ENCODE measurements at places on chromosomes 5 and 9.

GRCh38 chr5:36252722-36253365 is 11.1 kb upstream of the NADK2 start:
- DNase-seq, result no peak

GRCh38 chr9:131254626-131255025 is 21.7 kb downstream of the FAM78A start:
- DNase-seq, result no peak

DNA sequence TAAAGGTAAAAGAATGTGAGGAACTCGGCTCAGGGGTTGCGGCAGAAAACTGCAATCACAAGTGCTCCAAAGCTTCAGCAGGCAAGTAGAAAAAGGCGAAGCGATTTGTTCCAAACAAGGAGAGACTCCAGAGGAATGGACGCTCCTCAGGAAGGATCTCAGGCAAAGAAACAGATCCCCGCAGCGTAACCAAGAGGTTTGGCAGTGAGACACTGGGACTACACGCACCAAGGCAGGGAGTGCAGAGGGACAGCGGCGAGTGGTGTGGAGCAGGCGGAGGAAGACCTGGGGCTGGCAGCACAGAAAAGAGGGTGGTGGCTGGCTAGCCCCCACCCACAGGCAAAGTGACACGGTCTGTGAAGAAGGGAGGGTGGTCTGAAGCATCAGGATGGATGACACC is 54.7 kb upstream of the GOLPH3 start:
- no peak for DNase-seq

DNA sequence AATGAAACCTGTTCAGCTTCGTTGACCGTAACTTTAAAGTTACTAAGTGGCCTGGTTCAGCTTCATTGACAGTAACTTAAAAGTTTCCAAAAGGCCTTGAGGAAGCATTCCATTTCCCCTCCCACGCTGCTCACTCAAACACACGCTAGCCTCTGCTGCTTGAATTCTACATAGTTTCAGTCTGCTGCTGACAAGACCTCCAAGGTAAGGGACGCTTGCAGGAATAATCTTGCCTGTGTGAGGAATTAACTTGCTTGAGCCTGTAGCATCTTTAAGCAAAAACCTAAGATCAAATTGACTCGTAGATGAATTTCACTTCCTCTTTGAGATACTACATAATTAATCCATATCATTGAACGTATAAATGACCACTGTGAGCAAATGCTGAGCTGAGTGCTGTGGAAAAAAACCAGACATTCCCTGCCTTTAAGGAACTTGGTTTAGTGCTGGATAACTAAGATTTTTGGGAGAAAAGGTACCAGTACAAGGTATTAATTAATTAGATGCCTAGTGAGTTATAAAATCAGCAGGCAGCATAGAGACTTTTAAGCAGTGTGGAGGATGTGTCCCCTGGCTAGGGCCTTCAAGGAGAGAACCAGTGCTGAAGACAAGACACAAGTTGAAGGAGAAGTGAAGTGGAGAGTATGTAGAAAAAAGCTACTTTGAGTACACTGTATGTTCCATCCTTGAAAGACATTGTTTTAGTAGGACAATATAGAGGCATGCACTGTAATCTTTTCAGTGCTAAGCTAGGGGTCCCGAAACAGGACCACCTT is 39.2 kb downstream of the GRAMD2B start:
- no peak for DNase-seq

All from stimulated activated CD4-positive, alpha-beta T cell treated with anti-CD3 and anti-CD28 coated beads, Interleukin-4, amount 100 ng/mL, for 4 hours (primary cell).